ENCODE measurements at places on chromosomes 6 and 20. TPM values are rescaled to one million over a fixed set of nuclear protein-coding genes. Genes with fewer than 3 reads are reported as not detected.
A peak's percentile ranks its signal among the peaks of the same experiment; 100 is the strongest.

DNA sequence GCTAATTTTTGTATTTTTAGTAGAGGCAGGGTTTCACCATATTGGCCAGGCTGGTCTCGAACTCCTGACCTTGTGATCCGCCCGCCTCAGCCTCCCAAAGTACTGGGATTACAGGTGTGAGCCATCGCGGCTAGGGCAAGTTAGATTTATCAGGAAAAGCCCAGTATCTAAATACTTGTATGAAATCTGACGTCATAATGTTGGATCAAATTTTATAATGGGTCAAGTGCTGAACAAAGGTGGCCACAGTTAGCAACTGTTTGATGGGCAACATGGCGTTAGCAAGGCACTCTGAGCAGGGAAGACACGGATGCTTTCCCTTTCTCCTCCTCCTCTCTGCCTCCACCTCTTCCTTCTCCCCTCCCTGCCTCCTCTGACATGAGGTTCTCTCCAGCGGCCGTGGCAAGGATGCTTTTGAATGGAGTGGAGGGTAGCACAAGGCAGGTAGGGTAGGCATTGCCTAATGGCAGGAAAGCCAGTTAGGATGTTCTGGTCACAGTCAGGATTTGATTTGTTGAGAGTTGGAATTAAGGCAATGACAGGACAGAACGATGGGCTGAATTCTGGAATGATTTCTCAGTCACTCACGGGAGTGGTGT is 149.6 kb downstream of the BCAS1 start:
- H3K4me3 ChIP-seq: peak overlapping the region; percentile 5
- peaks cover 4% of the 10 kb centered on the region for H3K36me3 ChIP-seq
- DNase-seq: no peak

GRCh38 chr20:47610945-47611250 is 109.2 kb downstream of the NCOA3 start:
- no peaks in the 10 kb centered on the region for H3K27me3 ChIP-seq
- peak overlapping the region; percentile 72 for H3K27ac ChIP-seq
- DNase-seq: no peak
- H3K4me1 ChIP-seq: peaks cover 34% of the 10 kb centered on the region

DNA sequence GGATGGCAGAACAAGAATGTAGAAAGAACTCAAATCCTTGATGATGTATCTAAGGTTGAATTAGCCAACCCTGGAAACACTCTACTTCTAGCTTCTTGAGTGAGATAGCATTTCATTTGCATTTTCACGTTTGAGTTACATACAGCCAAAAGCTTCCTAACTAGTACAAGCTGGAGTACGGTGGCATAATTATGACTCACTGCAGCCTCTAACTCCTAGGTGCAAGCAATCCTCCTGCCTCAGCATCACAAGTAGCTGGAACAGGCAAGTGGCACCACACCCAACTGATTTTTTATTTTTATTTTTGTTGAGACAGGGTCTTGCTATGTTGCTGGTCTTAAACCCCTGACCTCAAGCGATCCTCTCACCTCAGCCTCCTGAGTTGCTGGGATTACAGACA is 36.5 kb upstream of the STK35 start:
- H3K4me1 ChIP-seq: no peaks in the 10 kb centered on the region
- H3K4me3 ChIP-seq: no peak overlapping the region
- peaks cover 37% of the 10 kb centered on the region for H3K27me3 ChIP-seq
- no peaks in the 10 kb centered on the region for H3K36me3 ChIP-seq
- no peak overlapping the region for H3K27ac ChIP-seq

GRCh38 chr6:31356216-31356945 is 598 bp downstream of the HLA-B start:
- H3K4me1 ChIP-seq: no peaks in the 10 kb centered on the region
- H3K27ac ChIP-seq: peak overlapping the region; percentile 75
- peak overlapping the region; percentile 80 for H3K4me3 ChIP-seq
- peak; percentile 54 for DNase-seq
- H3K36me3 ChIP-seq: peaks cover 37% of the 10 kb centered on the region
- H3K27me3 ChIP-seq: peaks cover 66% of the 10 kb centered on the region

- no peak for DNase-seq
- peaks cover 25% of the 10 kb centered on the region for H3K27me3 ChIP-seq
- no peak overlapping the region for H3K4me3 ChIP-seq
- no peak overlapping the region for H3K27ac ChIP-seq
- no peaks in the 10 kb centered on the region for H3K36me3 ChIP-seq
Measured at GRCh38 chr6:168838037-168838399, 397.0 kb downstream of the SMOC2 start.

GRCh38 chr6:138250513-138251247 is 32.4 kb upstream of the PBOV1 start:
- peaks cover 8% of the 10 kb centered on the region for H3K4me1 ChIP-seq
- no peak overlapping the region for H3K4me3 ChIP-seq
- H3K36me3 ChIP-seq: no peaks in the 10 kb centered on the region
- DNase-seq: peak; percentile 15

GRCh38 chr20:61049684-61050083 is 202.4 kb upstream of the CDH4 start:
- DNase-seq: no peak
- no peaks in the 10 kb centered on the region for H3K36me3 ChIP-seq
- no peaks in the 10 kb centered on the region for H3K4me1 ChIP-seq
- H3K4me3 ChIP-seq: no peak overlapping the region

- H3K27ac ChIP-seq: no peak overlapping the region
- peaks cover 77% of the 10 kb centered on the region for H3K27me3 ChIP-seq
- H3K36me3 ChIP-seq: no peaks in the 10 kb centered on the region
Measured at GRCh38 chr20:37922016-37922415, 19.1 kb downstream of the VSTM2L start.

GRCh38 chr20:52785679-52786078 is 186.5 kb upstream of the TSHZ2 start:
- peaks cover 15% of the 10 kb centered on the region for H3K27me3 ChIP-seq
- no peak overlapping the region for H3K27ac ChIP-seq
- no peaks in the 10 kb centered on the region for H3K36me3 ChIP-seq
- no peak for DNase-seq
- no peaks in the 10 kb centered on the region for H3K4me1 ChIP-seq

DNA sequence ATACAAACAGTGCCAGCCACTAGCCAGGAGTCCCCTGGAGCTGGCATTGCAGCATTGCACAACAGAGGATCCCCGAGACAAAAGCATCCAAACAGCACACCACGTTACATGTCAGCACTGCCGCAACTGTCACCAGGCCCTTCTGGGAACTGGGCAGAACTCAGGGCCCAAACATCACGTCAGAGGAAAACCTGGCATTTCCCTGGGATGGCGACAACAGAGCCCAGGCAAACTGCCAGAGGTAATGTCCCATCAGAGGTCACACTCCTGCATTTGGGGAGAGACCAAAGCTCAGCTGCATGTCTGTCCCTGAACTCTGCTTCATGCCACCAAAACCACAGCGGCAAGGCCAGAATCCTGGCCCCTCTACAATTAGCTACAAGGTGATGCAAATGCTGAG is 36.3 kb downstream of the PPP1R3G start:
- no peaks in the 10 kb centered on the region for H3K4me1 ChIP-seq
- no peak overlapping the region for H3K4me3 ChIP-seq
- H3K27me3 ChIP-seq: no peaks in the 10 kb centered on the region
- no peak overlapping the region for H3K27ac ChIP-seq
- no peaks in the 10 kb centered on the region for H3K36me3 ChIP-seq

- H3K27ac ChIP-seq: peak overlapping the region; percentile 28
- H3K36me3 ChIP-seq: peaks cover 60% of the 10 kb centered on the region
- DNase-seq: no peak
- H3K4me3 ChIP-seq: no peak overlapping the region
- H3K4me1 ChIP-seq: no peaks in the 10 kb centered on the region
- peaks cover 11% of the 10 kb centered on the region for H3K27me3 ChIP-seq
Measured at GRCh38 chr20:34990661-34991214, 35.1 kb downstream of the MYH7B start.

GRCh38 chr6:113645576-113645970 is 211.6 kb upstream of the MARCKS start:
- no peaks in the 10 kb centered on the region for H3K27me3 ChIP-seq
- no peak for DNase-seq
- peaks cover 6% of the 10 kb centered on the region for H3K36me3 ChIP-seq
- no peak overlapping the region for H3K4me3 ChIP-seq
- H3K27ac ChIP-seq: no peak overlapping the region

DNA sequence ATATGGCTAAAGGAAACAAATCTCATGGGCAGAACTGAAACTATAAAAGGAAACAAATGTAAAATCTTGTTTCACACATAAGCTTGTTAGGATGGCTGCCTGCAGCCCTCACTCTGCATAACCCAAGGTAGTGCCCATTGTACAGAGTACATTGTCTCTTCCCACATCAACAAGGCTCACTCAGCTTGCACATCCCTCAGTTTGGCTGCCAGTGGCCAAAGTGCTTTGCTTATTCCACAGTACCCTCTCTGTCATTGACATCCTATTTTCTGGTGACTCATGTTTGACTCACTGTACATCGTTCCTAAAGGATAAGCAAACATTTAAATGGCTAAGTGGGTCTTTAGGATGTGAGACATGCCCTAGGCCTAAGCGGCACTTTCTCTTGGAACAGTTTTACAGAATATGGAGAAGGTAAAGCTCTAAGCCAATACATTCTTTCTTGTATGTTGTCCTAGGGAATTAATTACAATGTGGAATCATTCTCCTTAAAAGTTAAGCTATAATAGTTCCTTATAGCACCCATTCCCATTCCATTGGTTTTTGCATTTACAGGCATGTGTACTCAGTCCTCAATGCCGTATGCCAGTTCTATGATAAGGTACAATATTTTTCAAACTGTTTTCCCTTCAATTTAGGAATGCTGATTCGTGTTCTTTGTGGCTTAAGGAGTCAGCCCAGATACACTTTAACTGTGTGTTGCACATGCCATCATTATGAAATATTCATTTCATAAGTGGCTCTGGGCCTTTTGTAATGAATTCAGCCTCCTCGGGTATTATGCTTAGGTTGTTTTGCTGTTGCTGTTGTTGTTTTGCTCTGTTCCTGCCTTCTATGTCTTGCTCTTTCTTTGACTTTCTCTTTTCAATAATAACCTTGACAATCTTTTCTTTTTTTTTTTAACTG is 5.5 kb downstream of the ANKEF1 start:
- H3K4me1 ChIP-seq: no peaks in the 10 kb centered on the region
- peaks cover 16% of the 10 kb centered on the region for H3K36me3 ChIP-seq
- no peaks in the 10 kb centered on the region for H3K27me3 ChIP-seq
- no peak overlapping the region for H3K4me3 ChIP-seq

DNA sequence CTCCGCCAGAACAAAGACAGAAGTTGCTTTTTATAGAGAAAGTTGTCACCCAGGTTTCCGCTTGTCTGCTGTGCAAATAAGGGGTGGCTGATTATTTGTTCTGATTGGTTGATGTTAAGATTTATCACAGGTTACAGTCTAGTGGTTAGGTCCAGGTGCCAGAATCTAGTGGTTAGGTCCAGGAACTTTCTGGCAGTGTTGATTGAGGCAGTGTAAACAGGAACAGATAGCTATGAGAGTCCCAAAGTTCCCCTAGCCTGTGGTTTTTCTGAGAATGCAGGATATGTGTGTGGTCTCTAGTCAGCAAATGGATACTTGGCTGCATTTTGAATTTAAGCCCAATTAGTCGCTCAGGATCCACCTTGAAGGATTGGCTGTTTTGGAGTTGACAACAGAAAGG is 148.0 kb downstream of the TMEM200A start:
- no peak overlapping the region for H3K27ac ChIP-seq
- H3K4me3 ChIP-seq: no peak overlapping the region
- H3K4me1 ChIP-seq: peaks cover 38% of the 10 kb centered on the region

DNA sequence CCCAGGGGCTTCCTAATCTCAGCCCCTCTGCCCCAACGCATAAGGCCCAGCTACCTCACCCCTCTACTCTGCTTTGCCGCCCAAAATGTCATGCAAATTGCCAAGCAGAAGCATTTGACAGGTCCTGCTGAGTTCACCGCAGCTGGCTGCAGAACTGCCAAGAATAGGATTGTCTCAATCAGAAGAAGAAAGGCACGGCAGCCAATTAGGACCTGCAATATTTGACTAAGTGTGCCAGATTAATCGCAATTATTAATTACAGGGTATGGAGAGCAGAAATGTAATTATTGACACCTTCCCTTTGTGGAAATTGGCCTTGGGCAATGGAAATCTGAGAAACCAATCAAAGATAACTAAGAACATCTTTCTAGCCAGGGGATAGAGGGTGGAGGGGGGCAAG is 318.6 kb downstream of the LRFN2 start:
- H3K27ac ChIP-seq: no peak overlapping the region
- no peak for DNase-seq
- H3K27me3 ChIP-seq: no peaks in the 10 kb centered on the region
- H3K4me1 ChIP-seq: no peaks in the 10 kb centered on the region

DNA sequence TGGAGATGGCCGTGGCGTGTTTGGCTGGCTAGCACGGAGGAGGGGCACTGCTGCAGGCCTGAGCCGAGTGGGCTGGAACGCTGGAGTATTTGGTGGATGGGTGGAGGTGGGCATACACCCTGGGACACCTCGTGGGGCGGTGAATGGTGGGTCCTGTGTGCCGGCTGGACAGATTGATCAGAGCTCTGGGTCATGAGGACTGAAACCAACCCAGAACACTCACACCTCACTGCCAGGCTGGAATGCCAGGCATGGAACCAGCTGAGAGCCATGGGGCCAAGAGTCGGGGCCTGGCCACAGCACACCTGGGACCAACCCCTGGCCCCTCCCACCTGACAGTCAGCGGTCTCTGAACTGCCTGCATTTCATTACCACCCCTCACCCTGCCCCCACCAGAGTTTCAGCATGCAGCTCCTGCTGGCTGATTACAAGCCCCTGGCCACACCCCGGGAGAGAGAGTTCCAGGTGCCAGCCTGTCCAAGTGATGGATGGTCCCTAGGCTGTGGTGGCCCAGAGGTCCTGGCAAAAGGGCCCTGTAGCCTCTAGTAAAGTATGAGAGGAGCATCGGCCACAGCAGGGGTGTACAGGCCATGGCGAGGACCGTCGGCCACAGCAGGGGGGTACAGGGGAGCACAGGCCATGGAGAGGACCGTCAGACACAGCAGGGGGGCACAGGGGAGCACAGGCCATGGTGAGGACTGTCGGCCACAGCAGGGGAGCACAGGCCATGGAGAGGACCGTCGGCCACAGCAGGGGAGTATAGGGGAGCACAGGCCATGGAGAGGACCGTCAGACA is 3.3 kb downstream of the NPBWR2 start:
- H3K4me3 ChIP-seq: no peak overlapping the region
- peaks cover 5% of the 10 kb centered on the region for H3K36me3 ChIP-seq
- peaks cover 100% of the 10 kb centered on the region for H3K27me3 ChIP-seq

DNA sequence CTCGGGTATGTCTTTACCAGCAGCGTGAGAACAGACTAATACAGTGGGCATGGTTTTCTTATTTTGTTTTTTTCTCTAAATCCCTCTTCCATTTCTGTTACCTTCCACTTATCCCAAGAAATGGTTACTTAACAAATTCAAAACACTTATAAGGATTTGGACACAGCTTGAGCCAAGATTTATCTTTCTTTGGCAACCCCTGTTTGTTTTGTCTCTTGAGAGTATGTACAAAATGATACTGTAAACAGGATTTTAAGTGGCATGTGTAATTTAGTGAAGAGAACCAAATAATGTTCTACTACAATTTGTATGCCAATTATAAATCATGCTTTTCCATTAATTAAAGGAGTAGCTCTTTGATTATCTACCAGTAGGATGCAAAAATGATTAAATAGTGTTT is 51.4 kb downstream of the PPP1R14C start:
- H3K27me3 ChIP-seq: no peaks in the 10 kb centered on the region
- no peak for DNase-seq
- H3K27ac ChIP-seq: no peak overlapping the region
- no peaks in the 10 kb centered on the region for H3K36me3 ChIP-seq
- H3K4me1 ChIP-seq: no peaks in the 10 kb centered on the region
- H3K4me3 ChIP-seq: no peak overlapping the region

SNTA1 gene
- total RNA-seq: 5.1 TPM

LTB gene
- total RNA-seq: 0.44 TPM

ADGRG6 gene
- 84.6 TPM for total RNA-seq

F13A1 gene
- not detected for total RNA-seq

KCNK16 gene
- total RNA-seq: not detected

TRIM10 gene
- total RNA-seq: 2.7 TPM
